ENCODE measurements at places on chromosomes 4 and X.

DNA sequence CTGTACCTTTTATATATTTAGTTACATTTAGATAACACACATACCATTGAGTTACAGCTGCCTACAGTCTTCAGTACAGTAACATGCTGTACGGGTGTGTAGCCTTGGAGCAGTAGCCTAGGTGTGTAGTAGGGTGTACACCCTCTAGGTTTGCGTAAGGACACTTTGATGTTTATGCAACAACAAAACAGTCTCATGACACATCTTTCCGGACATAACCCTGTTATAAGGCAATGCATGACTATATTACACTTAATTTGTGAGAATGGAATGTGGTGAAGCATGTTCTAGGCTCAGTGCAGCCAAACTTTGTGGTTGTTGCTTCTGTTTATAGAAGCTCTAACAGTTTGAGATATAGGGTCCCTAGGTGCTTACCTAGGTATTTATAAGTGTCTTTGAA is 65.4 kb downstream of the SPRY1 start:
- no peak for DNase-seq

- DNase-seq: no peak
Observed at GRCh38 chrX:97636473-97637140, 752.9 kb downstream of the RPA4 start.

GRCh38 chr4:55033296-55033695 is 92.1 kb downstream of the KDR start:
- no peak for DNase-seq

DNA sequence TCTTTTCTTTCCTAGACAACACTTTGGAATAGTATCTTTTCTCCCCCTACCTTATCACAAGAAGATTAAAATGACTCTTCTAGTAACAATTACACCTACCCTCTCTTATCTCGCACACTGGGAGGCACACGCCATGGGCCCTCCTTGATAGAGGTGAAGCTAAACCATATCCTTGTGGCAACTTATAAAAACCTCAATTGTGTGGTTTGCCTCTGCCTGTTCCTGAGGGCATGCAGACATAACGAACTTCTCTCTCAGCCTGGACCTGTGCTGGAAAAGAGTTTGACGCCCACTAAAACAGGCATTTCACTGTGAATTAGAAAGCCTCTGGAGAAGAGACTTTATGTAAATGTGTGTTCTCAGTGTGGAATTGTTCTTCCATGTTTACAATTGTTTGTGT is 141.2 kb downstream of the NDST3 start:
- DNase-seq: no peak

GRCh38 chr4:161189286-161190134 is 974.3 kb downstream of the FSTL5 start:
- DNase-seq: no peak

- DNase-seq: no peak
Observed at GRCh38 chr4:70980196-70980595, 13.3 kb upstream of the DCK start.

- no peak for DNase-seq
Observed at GRCh38 chrX:154511761-154512160, 4.3 kb downstream of the FAM3A start.

Data from activated CD8-positive, alpha-beta memory T cell treated with anti-CD3 and anti-CD28 coated beads for 1 hour (primary cell).